ENCODE measurements at places on chromosomes 2 and 18. TPM values are rescaled to one million over a fixed set of nuclear protein-coding genes. Genes with fewer than 3 reads are reported as not detected.
A peak's percentile ranks its signal among the peaks of the same experiment; 100 is the strongest.

CFAP53 gene
- 0.53 TPM for total RNA-seq

GRCh38 chr18:8424917-8425725, 184.1 kb upstream of the RAB12 start:
- H3K27me3 ChIP-seq: no peaks in the 10 kb centered on the region
- no peak overlapping the region for H3K4me3 ChIP-seq
- no peaks in the 10 kb centered on the region for H3K4me1 ChIP-seq
- no peak overlapping the region for H3K27ac ChIP-seq
- no peaks in the 10 kb centered on the region for H3K36me3 ChIP-seq
- no peak for DNase-seq

ABCB11 gene
- total RNA-seq: not detected

GRCh38 chr2:236209996-236210395, 41.8 kb upstream of the GBX2 start:
- H3K27ac ChIP-seq: no peak overlapping the region
- no peaks in the 10 kb centered on the region for H3K36me3 ChIP-seq
- no peaks in the 10 kb centered on the region for H3K4me1 ChIP-seq
- no peak overlapping the region for H3K4me3 ChIP-seq
- no peaks in the 10 kb centered on the region for H3K27me3 ChIP-seq

- H3K4me1 ChIP-seq: no peaks in the 10 kb centered on the region
- no peak for DNase-seq
- H3K27me3 ChIP-seq: peaks cover 6% of the 10 kb centered on the region
- no peak overlapping the region for H3K27ac ChIP-seq
- no peak overlapping the region for H3K4me3 ChIP-seq
Observed at GRCh38 chr2:62566847-62567246, 60.9 kb upstream of the TMEM17 start.

HOXD12 gene
- not detected for total RNA-seq

DNA sequence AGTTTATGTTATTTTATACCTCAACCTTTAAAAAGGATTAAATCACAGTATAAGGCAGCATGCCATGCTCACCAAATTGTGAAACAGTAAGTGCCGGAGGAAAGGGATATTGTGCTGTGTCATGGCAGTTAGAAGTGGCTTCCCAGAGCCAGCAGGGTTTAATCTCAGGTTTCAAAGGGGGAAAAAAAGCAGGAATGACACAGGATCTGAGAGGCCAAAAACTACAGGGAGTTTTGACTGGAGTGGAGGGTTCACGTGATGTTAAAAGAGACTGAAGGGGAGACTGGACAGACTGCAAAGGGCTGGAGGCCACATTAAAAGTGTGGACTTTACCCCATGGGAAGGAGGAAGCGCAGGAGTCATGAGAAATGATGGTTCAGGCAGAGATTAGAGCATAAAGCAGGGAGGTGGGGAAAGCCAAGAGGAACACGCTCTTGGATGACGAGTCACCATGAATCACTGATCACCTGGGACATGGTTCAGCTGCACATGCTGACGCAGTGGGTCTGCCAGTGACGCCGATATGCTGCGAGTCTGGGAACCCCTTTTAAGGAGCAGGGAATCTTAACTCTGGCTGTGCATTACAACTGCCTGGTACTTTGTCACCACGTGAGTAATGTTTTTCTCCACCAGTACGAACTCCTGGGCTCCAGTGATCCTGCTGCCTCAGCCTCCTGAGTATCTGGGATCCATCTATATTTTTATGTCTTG, 6.1 kb downstream of the CHMP1B start:
- H3K27ac ChIP-seq: no peak overlapping the region
- peaks cover 13% of the 10 kb centered on the region for H3K4me1 ChIP-seq
- H3K4me3 ChIP-seq: no peak overlapping the region
- no peak for DNase-seq

DNA sequence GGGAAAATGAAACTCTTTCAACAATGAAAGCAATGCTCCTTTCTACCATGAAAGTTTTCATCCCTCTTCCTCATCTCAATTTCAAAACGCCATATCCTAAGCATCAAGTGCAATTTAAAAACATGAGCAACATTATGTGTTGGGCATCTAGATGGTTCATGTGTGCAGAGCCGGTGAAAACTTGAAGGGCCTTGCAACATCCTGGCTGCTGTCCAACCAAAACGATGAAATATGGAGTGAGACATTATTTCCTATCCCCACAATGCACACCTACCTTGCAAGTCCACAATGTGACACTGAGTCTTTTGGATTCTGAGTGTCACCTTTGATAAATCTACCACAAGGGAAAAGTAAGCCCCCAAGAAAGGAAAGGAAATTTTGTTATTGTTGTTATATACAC, 110.0 kb downstream of the NCKAP5 start:
- H3K4me3 ChIP-seq: no peak overlapping the region
- DNase-seq: no peak
- H3K36me3 ChIP-seq: no peaks in the 10 kb centered on the region
- H3K27ac ChIP-seq: no peak overlapping the region
- no peaks in the 10 kb centered on the region for H3K27me3 ChIP-seq

GRCh38 chr2:184004948-184005672, 593.2 kb upstream of the ZNF804A start:
- no peaks in the 10 kb centered on the region for H3K27me3 ChIP-seq
- no peaks in the 10 kb centered on the region for H3K36me3 ChIP-seq
- no peaks in the 10 kb centered on the region for H3K4me1 ChIP-seq
- H3K27ac ChIP-seq: no peak overlapping the region

- no peaks in the 10 kb centered on the region for H3K36me3 ChIP-seq
- no peak for DNase-seq
- H3K27me3 ChIP-seq: no peaks in the 10 kb centered on the region
- no peak overlapping the region for H3K4me3 ChIP-seq
- no peaks in the 10 kb centered on the region for H3K4me1 ChIP-seq
Observed at GRCh38 chr2:8234757-8235374, 447.0 kb upstream of the ID2 start.

DNA sequence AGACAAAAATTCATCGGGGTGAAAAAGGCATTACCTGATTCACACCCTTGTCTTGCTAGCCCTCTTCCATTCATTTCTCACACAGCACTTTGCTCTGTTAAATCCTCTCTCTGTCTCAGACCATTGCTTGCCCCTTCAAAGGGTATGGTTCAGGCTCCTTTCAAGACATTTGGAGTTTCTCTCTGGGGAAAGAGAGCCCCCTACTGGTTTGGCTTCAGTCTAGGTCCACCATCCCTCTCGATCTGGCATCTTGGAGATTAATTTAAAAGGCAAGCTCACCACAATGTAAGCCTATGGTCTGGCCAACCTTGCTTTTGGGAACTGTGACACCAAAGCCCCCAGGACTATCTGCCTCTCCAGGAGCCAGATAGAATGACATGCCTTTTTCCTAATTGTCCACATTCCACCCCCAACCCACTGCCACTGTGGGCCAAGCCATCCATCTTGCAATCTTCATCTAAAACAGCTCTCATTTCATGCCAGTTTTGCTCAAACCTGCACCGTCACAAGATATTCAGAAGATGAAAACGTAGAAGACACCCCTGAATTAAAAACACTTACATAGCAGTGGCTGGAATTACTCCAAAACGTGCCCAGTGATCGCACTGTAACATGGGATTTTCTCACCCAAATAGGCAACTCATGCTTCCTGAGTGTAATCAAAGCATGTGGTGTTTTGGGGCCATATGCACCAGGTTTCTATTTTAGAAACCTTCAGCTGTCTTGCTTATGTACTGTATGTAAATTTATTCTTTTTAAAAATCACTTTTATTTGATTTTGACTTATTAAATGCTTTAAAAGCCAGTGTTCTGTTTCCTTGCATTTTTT, 93.9 kb downstream of the FARSB start:
- H3K4me1 ChIP-seq: no peaks in the 10 kb centered on the region
- H3K27me3 ChIP-seq: no peaks in the 10 kb centered on the region
- H3K36me3 ChIP-seq: no peaks in the 10 kb centered on the region

NDC80 gene
- 44.4 TPM for total RNA-seq

DNA sequence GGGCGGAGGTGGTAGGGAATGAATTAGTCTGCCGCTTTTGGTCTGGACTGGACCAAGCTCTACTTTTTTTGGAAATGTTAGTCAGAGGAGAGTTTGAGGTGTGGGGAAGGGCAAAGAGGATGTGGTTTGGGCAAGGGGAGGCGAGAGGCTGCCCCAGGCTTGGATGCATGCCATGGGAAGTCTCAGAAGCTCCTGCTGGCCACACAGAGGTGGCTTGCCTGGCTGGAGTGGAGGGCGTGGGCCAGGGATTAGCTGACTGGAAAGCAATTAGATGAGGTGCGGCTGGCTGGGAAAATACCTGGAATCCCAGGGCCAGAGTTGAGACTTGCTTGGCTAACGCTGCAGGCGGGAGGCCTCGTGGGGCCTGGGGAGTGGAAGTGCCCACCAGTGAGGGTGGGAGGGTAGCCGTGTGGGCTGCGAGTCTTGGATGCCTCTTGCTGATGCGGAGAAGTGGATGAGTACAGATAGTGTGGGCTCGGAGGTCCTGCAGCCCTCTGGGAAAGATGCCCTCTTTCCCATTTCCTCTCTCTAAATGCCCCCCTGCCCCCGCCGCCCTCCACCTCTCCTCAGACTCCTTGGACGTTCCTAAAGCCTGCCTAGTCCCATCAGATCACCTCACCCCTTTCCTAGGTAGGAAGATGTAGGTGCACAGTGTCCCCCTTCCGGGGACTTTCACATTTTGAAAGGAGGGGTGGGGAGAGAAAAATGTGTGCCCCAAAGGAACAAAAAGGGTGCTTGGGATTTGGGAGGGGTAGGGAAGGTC, 117.6 kb downstream of the SMAD7 start:
- H3K4me3 ChIP-seq: peak overlapping the region; percentile 54
- DNase-seq: peak; percentile 45
- H3K4me1 ChIP-seq: peaks cover 70% of the 10 kb centered on the region
- peak overlapping the region; percentile 81 for H3K27ac ChIP-seq
- no peaks in the 10 kb centered on the region for H3K27me3 ChIP-seq

GRCh38 chr2:43803113-43803512, 29.3 kb downstream of the DYNC2LI1 start:
- H3K36me3 ChIP-seq: no peaks in the 10 kb centered on the region
- no peak overlapping the region for H3K4me3 ChIP-seq
- no peaks in the 10 kb centered on the region for H3K4me1 ChIP-seq
- no peaks in the 10 kb centered on the region for H3K27me3 ChIP-seq

DNA sequence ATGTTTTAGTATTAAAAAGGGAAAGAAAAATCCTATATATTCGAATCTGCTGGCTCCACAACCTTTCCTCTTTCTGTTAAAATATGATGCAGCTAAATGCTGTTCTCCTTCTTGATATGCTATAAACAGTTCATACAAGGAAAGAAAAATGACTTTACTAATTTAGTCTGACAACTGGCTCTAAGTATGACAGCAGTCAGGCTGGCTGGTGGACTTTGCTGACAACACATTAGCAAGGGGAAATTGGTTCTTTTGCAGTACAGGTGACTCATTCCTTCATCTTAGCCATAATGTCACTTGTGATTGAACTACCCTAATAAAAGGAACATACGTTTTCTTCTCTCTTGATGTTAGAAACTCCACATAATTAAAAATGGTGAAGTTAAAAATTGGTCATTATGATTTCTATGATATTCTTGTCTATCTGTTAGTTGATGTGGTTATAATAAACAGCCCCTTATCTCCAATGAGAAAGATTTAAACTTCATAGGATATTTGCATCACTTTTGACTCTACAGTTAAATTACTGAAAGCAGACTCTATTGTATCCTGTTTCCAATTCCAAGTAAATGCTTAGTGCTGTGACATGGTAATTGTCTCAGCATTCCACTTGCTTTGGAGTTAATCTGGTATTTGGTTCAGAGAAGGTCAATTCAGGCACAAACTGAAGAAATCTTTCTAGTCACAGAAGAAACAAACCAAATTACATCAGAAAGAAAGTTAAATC, 315.3 kb upstream of the GULP1 start:
- H3K4me3 ChIP-seq: no peak overlapping the region
- no peak for DNase-seq
- no peaks in the 10 kb centered on the region for H3K36me3 ChIP-seq
- H3K27ac ChIP-seq: no peak overlapping the region

DNA sequence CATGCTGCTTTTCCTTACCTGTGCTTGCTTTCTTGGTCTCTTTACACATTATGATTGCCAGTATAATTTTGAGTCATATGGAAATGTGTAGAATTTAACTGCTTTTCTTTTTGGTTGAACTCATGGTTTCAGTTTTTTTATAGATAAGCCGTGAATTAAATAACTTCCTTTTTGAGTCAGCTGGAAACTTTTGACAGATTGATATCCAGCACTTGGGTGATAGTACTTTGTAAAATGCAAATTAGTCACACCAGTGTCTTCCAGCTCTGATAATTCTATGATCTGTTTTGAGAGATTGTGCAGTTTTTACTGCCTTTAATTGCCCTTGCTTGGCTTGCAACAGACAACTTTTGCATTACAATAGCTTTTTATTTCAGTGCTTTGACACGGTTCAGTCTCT, 86.4 kb downstream of the NCOA1 start:
- no peak overlapping the region for H3K4me3 ChIP-seq
- no peak overlapping the region for H3K27ac ChIP-seq
- H3K27me3 ChIP-seq: no peaks in the 10 kb centered on the region

DNA sequence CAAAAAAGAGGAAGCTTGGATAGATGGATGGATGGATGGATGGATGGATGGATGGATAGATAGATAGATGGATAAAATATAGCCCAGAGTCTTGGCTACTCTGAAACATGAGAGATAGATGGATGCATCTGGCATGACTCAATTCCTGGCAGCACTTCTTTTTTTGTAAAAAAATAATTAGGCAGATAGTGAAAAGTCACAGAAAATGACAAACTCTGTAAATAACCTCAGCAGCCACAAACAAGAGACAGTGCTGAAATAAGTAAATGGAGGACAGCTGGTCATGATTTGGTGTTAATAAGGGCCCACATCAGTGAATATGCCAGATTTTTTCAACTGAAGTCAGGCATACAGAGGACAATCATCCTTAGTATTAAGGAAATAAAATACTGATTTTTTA, 585.0 kb upstream of the GCFC2 start:
- no peaks in the 10 kb centered on the region for H3K36me3 ChIP-seq
- H3K27me3 ChIP-seq: no peaks in the 10 kb centered on the region
- no peak overlapping the region for H3K27ac ChIP-seq
- H3K4me1 ChIP-seq: no peaks in the 10 kb centered on the region
- DNase-seq: no peak
- H3K4me3 ChIP-seq: no peak overlapping the region

DNA sequence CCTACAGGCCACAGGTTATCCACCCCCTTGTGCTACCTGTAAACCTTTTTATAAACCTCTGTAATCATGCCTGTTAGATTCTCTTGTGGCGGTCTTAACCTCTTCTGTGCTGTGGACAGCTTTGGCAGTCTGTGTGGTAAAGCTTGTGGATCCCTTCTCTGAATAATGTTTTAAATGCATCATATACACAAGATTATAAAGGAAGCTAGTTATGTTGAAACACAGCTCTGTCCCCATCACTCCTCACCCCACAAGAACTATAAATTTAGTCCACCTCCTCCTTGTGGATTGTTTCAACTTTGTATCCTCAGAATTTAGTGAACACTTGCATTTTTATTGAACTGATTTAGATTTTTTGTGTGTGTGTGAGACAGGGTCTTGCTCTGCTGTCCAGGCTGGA, 107.7 kb downstream of the ICA1L start:
- no peaks in the 10 kb centered on the region for H3K27me3 ChIP-seq
- H3K36me3 ChIP-seq: peaks cover 7% of the 10 kb centered on the region
- DNase-seq: no peak

DNA sequence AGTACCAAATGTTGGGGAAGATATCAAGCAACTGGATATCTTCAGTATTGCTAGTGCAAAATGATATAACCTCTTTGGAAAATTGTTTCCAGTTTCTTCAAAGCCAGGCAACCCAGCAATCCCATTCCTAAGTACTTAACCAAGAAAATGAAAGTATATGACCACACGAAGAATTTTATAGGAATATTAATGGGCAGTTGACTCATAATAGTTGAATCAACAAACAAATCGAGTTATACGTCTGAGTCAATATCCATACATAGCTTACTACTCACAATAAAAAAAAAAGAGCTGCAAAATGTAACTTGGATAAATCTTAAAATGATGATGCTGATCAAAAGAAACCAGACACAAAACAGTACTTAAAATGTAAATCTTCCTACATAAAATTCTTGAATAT, 810.4 kb downstream of the METTL4 start:
- no peak overlapping the region for H3K27ac ChIP-seq
- no peak overlapping the region for H3K4me3 ChIP-seq
- H3K36me3 ChIP-seq: no peaks in the 10 kb centered on the region
- no peaks in the 10 kb centered on the region for H3K4me1 ChIP-seq

Measured in CD8-positive, alpha-beta memory T cell (primary cell).